ENCODE measurements at places on chromosomes 3 and 15. TPM values are rescaled to one million over a fixed set of nuclear protein-coding genes. Genes with fewer than 3 reads are reported as not detected.

Gene CPB1
- total RNA-seq, result 6.9 TPM

Gene ALDH1A3
- total RNA-seq, result 9.9 TPM

Gene TICRR
- total RNA-seq, result 0.09 TPM

Gene ST6GAL1
- total RNA-seq, result 116 TPM

Gene P2RY12
- total RNA-seq, result 3.1 TPM

Gene ADCY5
- total RNA-seq, result 4.0 TPM

Gene GOLGA8O
- total RNA-seq, result 2.1 TPM

Gene ADAMTS9
- total RNA-seq, result 30.1 TPM

Gene CLSTN2
- 3.0 TPM for total RNA-seq

Gene C2CD4A
- 0.14 TPM for total RNA-seq

Gene EIF4E3
- 38.4 TPM for total RNA-seq

Gene DYNLT2B
- 2.6 TPM for total RNA-seq

Gene CERS3
- not detected for total RNA-seq

Gene EFL1
- 13.8 TPM for total RNA-seq

Gene C3orf52
- 20.1 TPM for total RNA-seq

Gene GPR171
- 3.2 TPM for total RNA-seq

Gene C2CD4B
- total RNA-seq, result 3.5 TPM

Measured in upper lobe of right lung (tissue), 1 donor.